ENCODE measurements at places on chromosomes 6 and 20.

DNA sequence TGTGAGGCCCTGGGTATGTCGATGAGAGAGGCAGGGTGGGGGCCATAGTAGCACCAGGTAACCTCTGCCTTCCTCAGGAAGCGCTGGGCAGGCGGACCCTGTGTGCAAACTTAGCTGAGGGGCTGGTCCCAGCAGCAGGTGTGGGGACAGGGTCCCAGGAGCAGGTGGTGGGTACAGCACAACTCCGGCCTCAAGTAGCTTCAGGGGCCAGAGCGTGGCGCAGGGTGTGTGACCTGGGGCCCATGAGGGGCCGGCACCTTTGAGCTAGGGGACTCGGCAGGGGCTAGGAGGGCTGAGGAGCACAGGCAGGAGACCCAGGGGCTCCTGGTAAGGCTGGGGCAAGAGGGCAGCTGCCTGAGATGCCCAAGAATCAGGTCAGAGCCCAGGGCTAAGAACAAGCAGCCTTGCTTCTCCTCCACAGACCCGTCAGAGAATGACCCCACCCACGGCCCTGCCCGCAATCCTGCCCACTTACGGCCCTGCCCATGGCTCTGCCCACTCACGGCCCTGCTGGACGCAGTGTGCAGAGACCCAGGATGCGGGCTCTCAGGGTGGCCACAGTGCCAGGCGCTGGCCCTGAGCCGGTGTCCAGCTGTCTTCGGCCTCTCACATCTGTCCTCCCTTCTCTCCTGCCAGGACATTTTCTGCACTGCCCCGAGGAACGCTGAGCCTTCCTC lies 30.9 kb downstream of the CHRNA4 start:
- DNase-seq, result no peak

GRCh38 chr6:162846723-162847122 lies 118.9 kb downstream of the PACRG start:
- no peak for DNase-seq

DNA sequence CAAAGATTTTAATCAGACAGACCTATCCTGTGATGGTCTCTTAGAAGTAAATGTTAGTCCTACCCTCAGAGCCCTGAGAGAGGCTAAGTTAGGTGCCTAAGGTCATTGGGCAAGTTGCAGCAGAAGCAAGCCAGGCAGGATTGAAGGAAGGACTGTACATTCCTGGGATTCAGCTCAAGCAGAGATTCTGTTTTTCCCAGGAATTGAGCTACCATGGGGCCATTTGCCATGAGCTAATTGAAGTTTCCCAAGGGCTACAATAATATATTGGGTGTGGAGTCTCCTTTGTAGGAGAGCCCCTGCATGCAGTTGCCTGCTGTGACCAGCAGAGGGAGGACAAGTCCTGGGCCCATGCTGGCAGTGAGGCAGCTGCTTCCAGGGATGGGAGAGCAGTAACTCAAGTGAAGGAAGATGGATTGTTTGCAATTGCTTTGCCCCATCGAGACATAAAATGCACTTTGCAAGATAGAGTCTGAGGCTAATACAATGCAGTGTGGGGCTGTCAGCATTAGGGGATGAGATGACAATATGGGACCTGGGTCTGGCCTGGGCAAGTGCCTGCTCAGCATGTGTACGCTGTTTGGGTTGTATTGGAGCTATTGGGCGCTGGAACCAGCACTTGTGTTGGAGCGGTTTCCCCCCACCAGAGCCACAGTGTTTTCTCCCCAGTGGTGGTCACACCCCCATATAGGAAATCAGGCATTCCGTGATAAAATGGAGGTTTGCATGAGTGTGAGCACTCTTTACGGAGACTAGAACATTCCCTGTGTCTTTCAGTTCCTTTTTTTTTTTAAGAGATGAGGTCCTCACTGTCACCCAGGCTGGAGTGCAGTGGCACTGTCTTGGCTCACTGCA lies 27.9 kb downstream of the DNMT3B start:
- DNase-seq, result peak; percentile 49

- DNase-seq, result peak; percentile 83
Observed at GRCh38 chr6:80638213-80639055, 532.0 kb downstream of the BCKDHB start.

DNA sequence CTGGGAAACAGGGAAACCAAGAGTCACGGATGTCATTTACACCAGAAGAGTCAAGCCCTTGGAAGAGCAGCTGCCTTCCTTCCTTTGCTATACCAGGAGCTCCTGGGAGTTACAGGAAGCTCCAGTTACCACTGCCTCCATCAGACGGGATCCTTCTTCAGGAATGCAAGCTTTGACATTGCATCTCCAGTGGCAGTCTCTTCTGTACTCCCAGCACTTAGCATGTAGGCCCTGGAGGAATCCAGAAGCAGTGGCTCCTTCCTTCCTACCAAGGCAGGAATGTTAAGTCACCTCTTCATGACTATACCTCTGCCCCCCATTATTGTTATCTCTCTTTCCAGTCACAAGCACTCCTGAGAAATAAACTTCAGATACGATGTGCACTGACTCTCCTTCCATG lies 836.0 kb downstream of the MAFB start:
- DNase-seq, result no peak

DNA sequence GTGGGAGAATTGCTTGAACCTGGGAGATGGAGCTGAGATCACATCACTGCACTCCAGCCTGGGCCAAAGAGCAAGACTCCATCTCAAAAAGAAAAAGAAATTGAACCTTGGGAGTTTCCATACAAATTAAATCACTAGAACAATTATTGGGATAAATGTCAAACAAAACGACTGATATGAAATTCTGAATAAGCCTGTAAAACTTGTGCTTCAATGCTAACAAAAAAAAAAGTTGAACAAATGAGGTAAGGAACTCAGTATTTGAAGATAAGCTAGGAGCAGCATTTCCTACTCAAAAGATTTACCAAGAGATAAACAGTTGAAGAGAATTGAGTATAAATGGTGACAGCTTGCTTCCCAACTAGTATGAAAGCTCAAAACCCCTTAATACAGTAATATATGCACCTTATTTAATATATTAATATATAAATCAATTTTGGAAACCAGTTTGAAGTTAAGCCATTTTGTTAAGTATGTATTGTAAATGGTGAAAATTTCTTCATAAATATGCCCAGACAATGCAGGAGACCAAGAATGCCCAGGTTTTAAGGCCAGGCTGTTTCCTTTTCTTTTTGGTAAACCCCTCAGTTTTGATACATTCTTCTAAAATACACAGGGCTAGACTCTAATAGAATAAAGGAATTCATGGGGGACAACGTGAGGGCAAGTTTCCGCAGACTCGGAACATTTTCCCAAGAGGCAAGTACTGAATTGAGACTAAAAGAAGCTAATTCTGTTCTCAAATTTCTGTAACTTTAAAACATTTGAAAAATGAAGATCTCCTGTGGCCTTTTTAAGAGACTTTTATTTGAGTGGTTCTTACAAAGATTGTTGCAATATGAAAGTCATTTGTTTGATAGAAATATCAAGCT lies 3.9 kb downstream of the ROMO1 start:
- DNase-seq, result no peak

- peak; percentile 9 for DNase-seq
Observed at GRCh38 chr6:146901940-146902816, 302.0 kb upstream of the STXBP5 start.

DNA sequence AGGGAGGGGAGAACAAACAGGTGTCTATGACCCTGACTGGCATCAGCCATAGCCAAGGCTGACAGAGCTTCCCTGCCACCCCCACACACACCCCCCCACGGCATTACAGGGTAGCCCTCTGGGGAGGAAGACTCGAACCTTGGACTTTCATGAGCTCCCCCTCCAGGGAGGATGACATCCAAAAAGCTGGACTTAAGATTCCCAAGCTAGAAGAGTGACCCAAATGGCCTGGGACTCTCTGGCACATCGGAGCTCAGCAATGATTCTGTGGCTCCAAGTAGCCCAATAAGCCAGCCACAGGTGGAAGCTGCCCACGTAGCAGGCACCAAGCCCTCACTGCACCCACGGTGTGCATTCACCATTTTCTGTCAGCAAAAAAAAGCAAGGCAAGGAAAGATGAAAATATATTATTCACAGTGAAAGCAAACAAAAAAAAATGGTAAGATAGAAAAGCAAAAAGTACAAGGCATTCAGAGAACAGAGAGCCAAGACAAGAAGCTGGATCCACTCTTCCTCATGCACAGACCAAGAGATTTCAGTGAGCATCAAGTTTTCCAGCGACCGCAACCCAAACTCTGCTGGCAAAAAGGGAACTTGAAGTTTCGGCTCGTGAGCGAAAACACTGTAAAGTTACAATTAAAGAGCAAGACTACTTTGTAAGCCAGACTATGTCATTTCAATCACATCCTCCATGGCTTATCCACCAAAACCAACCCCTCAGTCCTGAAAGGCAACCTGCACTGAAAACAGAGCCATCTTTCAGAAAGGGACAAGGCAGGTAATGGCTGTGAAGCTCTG lies 10.9 kb downstream of the JAG1 start:
- no peak for DNase-seq

DNA sequence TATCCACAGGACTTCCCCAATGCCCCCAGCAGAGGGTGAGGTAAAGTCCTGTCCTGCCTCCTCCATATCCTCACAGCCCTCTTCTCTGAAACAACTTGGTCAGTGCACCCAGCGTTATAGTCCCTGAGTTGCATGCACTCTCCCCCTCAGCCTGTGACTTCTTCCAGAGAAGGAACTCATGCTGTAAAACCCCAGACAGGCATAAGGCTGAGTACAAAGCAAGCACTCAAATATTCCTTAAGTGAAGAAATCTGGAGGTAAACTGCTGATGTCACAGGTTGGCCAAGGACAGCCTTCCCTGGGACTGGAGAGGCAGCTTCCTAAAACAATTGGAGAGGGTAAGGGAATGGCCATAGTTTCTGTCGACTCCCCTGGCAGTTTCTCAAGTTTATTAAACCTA lies 12.9 kb upstream of the SRPK1 start:
- no peak for DNase-seq

GRCh38 chr6:3625980-3626563 lies 125.4 kb downstream of the PXDC1 start:
- DNase-seq, result no peak

DNA sequence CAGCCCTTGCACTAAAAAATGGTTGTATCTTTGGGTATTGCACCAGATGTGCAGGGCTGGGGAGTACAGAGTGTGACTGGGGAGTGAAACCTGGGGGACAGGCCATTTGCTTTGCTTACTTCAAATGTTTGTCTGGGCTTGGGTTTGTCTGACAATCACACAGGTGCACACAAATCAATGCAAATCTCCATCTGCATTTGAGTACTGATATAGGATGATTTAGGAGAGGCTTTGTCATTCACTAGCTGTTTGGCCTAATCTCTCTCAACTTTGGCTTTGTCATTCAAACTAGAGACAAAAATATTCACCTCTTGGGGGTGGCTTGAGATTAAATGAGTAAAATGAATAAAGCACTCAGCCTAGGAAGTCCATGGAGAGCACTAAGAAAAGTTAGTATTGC lies 3.8 kb downstream of the GUCA1A start:
- DNase-seq, result no peak

- no peak for DNase-seq
Observed at GRCh38 chr6:34917626-34918285, 28.7 kb downstream of the ANKS1A start.

GRCh38 chr6:79374308-79374707 lies 139.8 kb upstream of the HMGN3 start:
- no peak for DNase-seq

- DNase-seq, result no peak
Observed at GRCh38 chr6:165082636-165083035, 226.8 kb downstream of the C6orf118 start.

DNA sequence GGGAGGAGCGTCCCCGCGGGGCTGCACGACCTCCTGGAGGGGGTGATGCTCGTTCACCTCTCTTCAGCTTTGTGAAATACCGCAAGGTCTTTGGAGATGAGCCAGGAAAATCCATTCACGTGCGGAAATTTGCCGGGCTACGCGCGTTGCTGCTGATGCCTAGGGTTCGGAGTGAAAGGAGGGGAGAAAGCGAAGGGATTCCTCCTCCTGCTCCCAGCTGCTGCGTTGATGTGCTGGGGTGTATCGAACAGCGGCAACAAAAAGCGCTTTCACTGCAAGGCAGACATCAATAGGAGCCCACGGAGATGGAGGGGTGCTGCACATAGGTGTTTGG lies 391 bp upstream of the B3GAT2 start:
- DNase-seq, result no peak

GRCh38 chr6:76422511-76423213 lies 350.2 kb upstream of the IMPG1 start:
- DNase-seq, result no peak

DNA sequence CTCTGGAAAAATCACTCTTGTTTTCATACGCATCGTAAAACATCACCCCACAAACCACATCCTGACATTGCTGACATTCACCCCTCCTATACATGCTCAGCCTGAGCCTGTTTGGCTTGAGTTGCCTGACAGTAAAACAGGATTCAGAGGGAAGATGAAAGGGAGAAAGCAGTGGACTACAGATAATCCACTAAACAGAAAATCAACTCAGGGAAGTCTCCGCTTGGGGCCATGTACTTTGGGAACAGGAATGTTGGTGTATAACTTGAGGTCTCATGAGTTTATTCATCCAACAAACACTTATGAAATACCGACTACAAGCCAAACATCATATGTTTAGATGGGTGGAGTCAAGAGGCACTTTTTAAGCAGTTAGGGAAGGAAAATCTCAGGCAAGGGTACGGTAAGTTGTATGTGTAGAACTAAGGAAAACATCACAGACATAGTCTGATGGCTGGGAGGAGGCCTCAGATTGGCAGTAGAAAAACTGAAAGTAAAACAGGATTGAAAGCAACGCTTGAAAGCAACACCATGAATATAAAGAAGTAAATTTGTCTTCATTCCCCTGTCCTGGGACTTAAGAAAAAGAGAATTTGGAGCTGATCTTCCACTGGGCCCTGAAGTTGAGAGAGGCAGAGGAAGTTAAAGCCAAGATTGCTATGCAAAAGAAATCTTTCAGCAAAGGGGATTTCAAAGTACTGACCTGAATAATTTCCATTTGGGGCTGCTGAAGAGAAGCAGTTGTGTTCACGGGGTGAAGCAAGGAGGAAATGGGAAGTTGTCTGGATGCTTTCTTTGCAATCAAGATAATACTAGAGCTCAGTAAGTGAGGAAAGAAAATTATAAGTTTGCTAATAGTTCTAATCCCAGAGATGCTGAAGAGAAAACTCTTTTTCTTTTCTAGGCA lies 28.8 kb downstream of the PDE7B start:
- peak; percentile 36 for DNase-seq

DNA sequence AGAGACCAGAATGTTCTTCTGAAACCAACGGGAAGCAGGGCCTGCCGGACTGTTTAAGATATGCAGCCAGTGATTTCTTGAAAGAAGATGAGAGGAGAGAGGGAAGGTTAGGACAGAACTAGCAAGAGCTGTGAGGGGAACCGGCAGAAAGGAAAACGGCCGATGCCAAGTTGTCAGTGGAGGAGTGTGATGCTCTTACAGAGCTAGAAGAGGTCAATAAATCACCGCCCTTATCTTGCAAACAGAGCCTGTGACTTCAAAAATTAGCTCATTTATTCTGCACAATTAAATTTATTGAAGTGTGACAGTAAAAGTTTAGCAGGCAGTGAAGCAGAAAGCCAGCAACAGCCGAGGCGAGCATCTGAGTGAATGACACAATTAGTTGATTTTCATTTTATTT lies 509.5 kb upstream of the ID4 start:
- DNase-seq, result no peak

DNA sequence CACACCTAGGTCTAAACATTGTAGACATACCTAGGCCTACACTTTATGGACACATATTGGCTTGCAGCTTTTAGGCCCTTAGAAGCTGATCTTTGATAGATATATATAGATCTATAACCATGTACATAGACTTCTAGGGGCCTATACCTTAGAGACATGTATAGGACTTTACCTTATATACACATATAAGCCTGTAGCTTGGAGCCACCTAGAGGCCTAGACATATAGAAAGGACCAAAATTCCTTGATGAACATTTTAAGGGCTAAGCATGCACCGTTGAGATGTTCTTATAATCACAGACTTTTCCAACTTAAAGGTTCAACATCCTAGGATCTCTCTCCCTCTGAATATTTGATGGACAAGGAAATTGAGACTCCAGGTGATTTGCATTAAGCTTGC lies 371.7 kb upstream of the SASH1 start:
- DNase-seq, result no peak
